ENCODE measurements at places on chromosomes 16 and 17. TPM values are rescaled to one million over a fixed set of nuclear protein-coding genes. Genes with fewer than 3 reads are reported as not detected.

Gene KRT16
- 1.1 TPM for polyA plus RNA-seq

Gene ZNF174
- 15.2 TPM for polyA plus RNA-seq

Gene TBX21
- polyA plus RNA-seq = 0.32 TPM

Gene OMG
- polyA plus RNA-seq = 89.9 TPM

Gene TBC1D3L
- 60.0 TPM for polyA plus RNA-seq

Gene CDH1
- polyA plus RNA-seq = 23.6 TPM

Gene RAB11FIP4
- polyA plus RNA-seq = 50.5 TPM

Data from spinal cord (tissue), 10 donors.